ENCODE measurements at places on chromosomes 2 and 18. TPM values are rescaled to one million over a fixed set of nuclear protein-coding genes. Genes with fewer than 3 reads are reported as not detected.

KIF5C gene
- polyA plus RNA-seq = 0.46 TPM

DNA sequence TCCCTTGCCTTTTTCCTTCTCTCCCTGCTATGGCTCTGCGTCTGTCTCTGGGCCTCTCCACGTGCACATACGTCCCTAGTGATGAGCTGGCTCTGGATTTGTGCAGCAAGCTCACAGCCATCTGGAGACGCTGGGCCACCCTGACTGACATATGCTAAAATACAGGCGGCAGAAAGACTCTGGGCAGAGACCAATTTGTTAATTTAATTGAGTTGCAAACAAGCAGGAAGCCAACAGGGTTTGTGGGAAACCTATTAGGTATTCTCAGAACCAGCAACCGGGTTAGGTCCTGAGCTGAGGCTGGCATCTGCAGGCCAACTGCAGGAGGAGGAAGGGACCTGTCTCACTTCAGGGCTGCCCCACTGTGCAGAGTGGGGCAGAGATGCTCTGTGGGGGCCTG lies 53.5 kb upstream of the SMAD2 start:
- DNase-seq = no peak

DNA sequence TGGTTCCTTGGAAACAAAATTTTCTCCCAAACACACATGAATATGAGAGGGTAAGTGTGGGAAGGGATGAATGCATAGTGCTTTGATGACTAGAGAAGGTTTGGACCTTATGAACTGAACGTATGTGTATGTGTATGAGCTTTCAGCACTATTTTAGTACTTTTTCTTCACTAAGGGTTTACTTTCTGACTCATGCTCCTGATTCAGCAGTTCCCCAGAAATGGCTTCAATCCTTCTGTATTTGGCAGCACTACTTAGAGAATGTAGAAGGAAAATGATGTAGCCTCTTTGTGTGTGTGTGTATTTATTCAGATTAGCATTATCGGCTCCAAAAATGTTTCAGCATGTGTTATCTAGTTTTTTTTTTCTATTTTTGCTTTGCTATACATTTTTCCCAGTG lies 22.2 kb downstream of the KCNJ3 start:
- DNase-seq = no peak

DNA sequence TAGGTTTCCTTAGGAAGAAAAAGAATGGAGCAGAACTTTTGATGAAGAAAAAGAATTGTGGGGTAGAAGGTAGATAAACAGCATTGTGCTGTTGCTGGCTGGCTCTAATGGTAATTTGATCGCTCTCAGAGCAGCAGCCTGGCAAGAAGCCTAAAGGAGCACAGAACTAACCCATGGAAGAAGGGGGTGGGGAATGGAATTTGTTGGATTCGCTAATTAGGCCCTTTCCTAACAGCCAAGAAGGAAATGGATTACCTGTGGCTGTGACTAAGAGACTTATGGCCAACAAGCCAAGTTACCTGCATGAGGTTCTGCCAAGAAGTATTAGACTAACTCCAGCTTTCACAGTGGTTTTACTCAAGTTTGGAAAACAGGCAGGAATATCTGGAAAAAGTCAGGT lies 210.6 kb downstream of the IKZF2 start:
- DNase-seq = no peak

- no peak for DNase-seq
Observed at GRCh38 chr18:21702602-21703001, 2.0 kb downstream of the ABHD3 start.

- no peak for DNase-seq
Observed at GRCh38 chr2:168766600-168766999, 35.8 kb upstream of the NOSTRIN start.

DNA sequence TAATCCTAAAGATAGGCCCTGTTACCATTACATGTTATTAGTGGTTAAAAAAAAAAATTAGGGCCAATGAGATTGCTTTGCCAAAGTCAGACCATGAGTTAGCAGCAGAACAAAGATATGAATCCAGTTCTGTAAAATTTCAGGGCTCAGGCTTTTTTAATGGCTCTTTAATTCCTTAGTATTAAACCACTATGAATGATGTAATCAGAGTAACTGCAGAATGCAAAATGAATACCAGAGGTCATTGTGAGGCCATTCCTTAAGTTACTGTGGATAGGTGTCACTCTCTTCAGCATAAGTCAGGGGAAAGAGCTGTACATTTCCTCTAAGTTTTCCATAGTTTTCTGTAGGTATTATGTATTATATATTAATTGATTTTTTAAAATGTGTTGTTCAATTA lies 42.2 kb upstream of the TBR1 start:
- DNase-seq = no peak

CCDC68 gene
- not detected for polyA plus RNA-seq

GRCh38 chr2:68692511-68692910 lies 42.1 kb upstream of the ARHGAP25 start:
- DNase-seq = no peak

MTA3 gene
- 18.8 TPM for polyA plus RNA-seq

- no peak for DNase-seq
Observed at GRCh38 chr18:72456802-72457201, 87.3 kb downstream of the CBLN2 start.

LHCGR gene
- polyA plus RNA-seq = not detected

IL37 gene
- polyA plus RNA-seq = not detected
